Activated CD4-positive, alpha-beta memory T cell treated with anti-CD3 and anti-CD28 coated beads for 36 hours (primary cell): ENCODE measurements at places on chromosomes 2 and 18. TPM values are rescaled to one million over a fixed set of nuclear protein-coding genes. Genes with fewer than 3 reads are reported as not detected.

DNA sequence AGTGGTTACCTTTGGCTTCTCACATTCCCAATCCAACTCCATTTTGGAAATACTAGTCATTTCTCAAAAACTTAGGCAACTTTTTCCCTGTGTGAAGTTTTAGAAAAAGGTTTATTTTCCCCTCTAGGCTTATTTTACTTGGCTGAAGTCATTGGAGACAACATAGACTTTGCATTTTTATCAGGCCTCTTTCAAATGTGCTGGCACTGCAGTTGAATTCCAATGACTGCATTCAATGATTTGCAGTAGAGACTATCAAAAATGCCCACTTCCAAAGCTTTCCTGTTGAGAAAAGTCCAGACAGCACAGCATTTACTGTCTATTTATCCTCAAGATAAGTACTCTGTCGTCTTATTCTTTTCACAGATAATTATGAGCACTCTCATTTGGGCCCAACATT, 70.1 kb downstream of the ONECUT2 start:
- DNase-seq: no peak

GRCh38 chr2:143696651-143697050, 567.4 kb downstream of the ARHGAP15 start:
- DNase-seq: no peak

GRCh38 chr2:196675963-196676362, 36.4 kb downstream of the CCDC150 start:
- DNase-seq: no peak

- DNase-seq: no peak
These were observed 3.3 kb upstream of the WNT10A start for GRCh38 chr2:218877331-218877730.

GRCh38 chr18:5439986-5440696, 103.7 kb downstream of the EPB41L3 start:
- DNase-seq: no peak

DNA sequence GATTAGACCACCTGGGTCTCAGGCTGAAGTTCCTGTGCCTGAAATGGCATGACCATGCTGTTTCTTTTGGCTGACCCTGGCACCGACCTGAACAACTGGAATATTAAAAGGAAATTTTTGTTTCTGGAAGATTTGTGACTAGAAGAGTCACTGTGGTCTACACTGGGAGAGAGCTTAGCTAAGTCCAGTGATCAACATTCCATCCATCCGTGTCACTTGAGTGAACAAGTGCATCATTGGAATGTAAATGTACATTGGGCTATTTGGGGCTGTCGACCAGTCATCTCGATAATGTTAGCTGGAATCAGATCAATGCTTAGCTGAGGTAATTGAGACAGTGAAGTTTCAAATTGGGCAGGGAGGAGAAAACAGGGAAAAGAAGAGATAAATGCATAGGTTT, 95.4 kb upstream of the CCDC85A start:
- no peak for DNase-seq

GRCh38 chr2:240460781-240461431, 25.4 kb downstream of the GPC1 start:
- DNase-seq: no peak

- no peak for DNase-seq
These were observed 40.0 kb upstream of the SNTG2 start for GRCh38 chr2:910698-911097.

- no peak for DNase-seq
These were observed 347.5 kb downstream of the METTL4 start for GRCh38 chr18:2223849-2224248.

The HNMT gene
- total RNA-seq: not detected

GRCh38 chr2:96097441-96097840, 18.9 kb downstream of the ADRA2B start:
- no peak for DNase-seq

The ATF2 gene
- total RNA-seq: 48.5 TPM

DNA sequence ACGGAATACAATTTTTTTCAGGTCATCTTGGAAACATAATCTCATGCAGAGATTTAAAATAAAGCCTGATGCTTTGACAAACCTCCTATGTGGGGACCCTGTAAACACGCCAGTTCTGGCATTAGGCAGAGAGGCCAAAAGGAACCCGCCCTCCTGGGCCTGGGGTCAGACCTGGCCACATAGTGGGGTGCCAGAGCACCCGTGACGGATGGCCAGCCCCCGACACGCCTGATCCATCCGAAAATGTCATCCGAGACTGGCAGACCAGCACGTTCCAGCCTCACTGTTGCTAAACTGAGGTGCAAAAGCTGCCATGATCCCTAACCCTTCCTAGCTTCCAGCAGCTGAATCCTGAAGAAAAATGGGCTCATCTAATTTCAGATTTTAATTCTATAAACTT, 222.6 kb upstream of the SALL3 start:
- no peak for DNase-seq

- DNase-seq: no peak
These were observed 367.3 kb upstream of the HS6ST1 start for GRCh38 chr2:128685841-128686496.

The MYL1 gene
- not detected for total RNA-seq

- DNase-seq: no peak
These were observed 16.6 kb downstream of the RTP5 start for GRCh38 chr2:241885946-241886643.

DNA sequence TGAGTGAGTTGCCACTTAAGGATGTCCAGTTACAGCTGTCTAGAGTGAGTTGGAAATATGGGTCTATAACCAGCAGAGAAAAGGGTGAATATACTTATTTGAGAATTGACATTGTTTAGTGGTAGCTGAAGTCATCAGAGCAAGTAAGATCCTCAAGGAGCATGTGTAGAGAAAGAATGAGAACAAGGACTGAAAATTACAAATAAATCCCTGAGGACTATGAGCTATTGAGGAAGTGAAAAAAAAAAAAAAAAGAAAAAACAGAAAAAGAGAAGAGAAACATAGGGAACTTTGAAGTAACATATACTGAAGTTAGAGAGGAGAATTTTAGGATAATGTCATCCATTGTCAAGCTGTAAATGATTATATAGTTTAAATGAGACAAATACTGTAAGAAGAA, 134.0 kb upstream of the CCDC68 start:
- DNase-seq: no peak

DNA sequence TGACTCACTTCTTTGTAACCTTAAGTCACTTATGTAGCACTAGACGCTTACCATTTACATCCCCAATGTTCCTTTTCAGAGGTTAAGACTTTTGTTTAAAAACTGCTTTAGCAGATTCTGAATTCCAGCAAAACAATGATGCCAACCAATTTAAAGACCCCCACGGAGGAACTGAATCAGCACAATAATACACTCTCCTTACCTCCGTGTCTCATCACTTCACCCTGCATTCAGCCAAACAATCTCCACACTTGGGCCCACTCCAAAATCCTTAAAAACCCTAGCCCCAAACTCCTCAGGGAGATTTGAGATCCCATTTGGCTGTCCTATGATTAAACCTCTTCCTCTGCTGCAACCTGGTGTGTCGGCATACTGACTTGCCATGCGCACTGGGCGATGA, 153.9 kb downstream of the B3GNT2 start:
- DNase-seq: no peak

The RAB27B gene
- 0.31 TPM for total RNA-seq

DNA sequence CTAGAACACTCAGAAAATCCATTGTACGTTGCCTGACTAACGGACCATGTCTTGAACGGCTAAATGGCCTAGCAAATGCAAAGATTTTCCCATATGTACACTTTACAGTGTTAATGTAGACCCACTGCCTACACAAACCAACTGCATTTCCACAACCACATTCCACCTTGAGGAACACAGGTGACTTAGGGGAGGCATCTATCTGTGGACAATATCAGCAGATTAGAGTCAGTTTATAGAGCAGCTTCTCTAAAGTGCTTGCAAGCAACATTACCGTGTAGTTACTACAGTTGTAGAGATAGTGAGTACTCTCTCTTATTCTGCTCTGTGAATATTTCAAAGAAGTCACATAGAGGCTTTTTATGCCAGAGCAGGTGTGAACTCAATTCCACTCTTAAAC, 139.6 kb downstream of the TCF4 start:
- no peak for DNase-seq

GRCh38 chr2:230774348-230774951, 61.8 kb downstream of the CAB39 start:
- no peak for DNase-seq

The CHRNA1 gene
- total RNA-seq: not detected

DNA sequence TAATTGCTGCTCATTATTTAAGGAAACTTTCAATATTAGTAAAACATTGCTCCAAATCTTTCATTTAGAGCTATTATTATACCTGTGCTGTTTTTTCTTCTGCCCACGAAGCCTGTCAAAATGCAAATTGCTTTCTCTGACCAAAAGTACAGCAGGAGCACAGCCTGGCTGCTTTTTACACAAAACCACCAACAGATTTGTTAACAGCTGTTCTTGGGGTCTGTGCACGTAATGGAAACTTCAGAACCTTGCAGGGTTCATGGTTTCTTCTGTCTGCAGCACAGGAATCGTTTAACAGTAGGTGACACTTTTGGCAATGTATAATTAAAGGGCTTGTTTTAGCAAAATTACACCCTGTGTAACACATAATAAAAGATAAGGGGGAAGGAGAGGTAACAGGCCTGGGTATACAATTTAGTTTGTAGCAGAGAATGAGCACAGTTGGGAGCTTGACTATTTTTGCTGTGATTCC, 447.3 kb downstream of the KCNJ3 start:
- DNase-seq: no peak

The KCNJ13 gene
- not detected for total RNA-seq

GRCh38 chr2:64599469-64599868, 54.2 kb downstream of the SERTAD2 start:
- no peak for DNase-seq

The AGXT gene
- not detected for total RNA-seq

The SCN2A gene
- total RNA-seq: not detected

GRCh38 chr2:238525990-238526389, 99.3 kb downstream of the ASB1 start:
- no peak for DNase-seq

DNA sequence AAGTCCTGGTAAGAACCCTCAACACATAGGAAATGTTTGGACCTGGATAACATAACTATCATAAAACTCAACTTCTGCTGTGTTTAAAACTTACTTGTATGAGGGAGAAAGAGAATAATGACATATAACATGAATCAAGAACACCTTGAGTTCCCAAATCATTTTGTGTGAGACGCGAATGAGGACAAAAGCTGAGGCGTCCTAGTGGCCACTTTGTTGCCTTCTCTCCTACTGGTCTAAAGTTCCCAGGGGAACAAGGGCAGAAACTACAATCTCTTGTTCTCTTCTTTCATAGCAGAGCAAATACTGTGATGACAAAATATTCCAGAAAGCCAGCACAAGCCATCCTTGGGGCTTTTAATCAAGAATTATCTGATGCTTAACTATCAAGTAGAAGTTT, 8.3 kb upstream of the LCT start:
- DNase-seq: no peak

The EVX2 gene
- not detected for total RNA-seq

DNA sequence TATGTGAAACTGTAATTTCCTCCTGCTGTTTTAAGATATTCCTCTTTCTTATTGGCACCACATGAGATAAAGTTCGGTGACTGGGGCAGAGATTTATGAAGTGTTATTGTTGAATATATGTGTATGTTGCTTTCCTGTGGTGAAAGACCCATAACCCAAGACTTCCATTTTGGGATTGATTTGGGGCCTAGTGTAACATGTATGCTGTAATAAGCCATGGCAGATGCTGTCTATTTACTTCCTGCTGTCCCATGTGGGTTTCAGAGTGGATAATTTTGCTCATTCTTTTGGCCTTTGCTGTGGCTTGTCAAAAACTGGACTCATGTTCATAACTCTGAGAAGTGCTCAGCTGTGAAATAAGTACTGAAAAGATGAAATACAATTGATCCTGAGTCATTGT, 10.8 kb upstream of the MYO1B start:
- no peak for DNase-seq

GRCh38 chr2:63821396-63821795, 20.3 kb upstream of the UGP2 start:
- no peak for DNase-seq

The GCG gene
- not detected for total RNA-seq

DNA sequence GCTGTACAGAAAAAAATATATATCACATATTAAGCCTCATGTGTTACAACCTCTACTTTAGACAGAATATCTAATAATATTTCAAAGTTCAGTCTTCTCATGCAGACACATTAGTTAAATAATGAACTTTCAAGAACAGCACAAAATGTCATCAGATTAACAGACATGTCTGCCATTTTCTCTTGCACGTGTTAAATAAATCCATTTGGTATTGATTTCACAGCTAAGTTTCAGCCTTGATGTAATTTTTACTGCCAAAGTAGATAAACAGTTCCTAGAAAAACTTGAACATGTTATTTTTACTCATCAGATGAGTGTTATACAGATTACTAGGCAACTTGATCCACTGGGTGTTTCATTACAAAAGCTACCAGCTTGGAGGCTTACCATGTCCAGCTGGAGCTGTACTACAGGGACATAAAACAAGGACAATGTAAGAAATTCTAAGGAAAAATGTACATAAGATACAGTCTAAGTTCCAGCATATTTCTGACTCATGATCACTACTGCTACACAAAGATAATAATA, 290.7 kb upstream of the DDX18 start:
- DNase-seq: no peak

GRCh38 chr2:176612736-176613135, 343.5 kb downstream of the MTX2 start:
- no peak for DNase-seq

GRCh38 chr2:122273785-122274419, 518.5 kb downstream of the TSN start:
- no peak for DNase-seq

DNA sequence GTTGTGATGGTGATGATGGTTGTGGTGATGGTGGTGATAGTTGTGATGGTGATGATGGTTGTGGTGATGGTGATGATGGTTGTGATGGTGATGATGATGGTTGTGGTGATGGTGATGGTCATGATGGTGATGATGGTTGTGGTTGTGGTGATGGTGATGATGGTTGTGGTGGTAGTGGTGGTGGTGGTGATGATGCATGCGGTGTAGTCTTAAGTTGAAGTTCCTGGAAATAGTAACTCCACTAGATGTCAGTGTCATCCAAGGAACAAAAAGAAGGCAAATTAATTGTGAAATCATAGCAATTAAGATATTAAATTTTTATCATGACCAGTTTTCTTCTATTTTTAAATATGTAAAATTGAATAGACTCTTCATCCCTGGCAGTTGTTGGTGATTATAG, 309.2 kb downstream of the AGAP1 start:
- no peak for DNase-seq

- DNase-seq: no peak
These were observed 13.2 kb upstream of the LRRFIP1 start for GRCh38 chr2:237614151-237614720.

DNA sequence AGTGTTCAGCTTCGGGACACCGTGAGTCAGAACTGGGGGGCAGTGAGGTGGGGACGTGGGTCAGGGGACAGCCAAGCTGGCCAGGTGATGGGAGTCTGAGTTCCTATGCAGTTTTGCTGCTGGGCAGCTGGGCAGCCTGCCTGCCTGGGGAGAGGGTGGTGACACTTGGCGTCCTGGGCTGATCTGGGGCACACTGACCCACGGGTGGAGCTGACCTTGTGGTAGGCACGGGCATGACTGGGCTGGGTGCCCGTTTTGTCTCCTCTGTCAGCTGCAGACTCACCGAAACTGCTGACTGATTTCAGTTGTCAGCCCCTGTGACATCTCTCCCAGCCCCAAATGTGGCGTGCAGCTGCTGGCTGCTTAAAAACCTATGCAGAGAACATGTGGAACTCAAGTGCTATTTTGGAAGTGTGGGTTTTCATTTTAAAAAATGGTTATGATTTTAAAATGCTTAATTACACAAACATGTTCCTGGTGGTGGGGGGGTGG, 32.6 kb upstream of the E2F6 start:
- peak; percentile 27 for DNase-seq

The NAT8 gene
- total RNA-seq: not detected

- DNase-seq: no peak
These were observed 69.8 kb upstream of the WIPF1 start for GRCh38 chr2:174667250-174667860.
